ENCODE measurements at places on chromosomes 11 and 22. TPM values are rescaled to one million over a fixed set of nuclear protein-coding genes. Genes with fewer than 3 reads are reported as not detected.

APOA4 gene
- total RNA-seq: not detected

- no peaks in the 10 kb centered on the region for H3K27me3 ChIP-seq
- H3K27ac ChIP-seq: no peak overlapping the region
- DNase-seq: no peak
- H3K36me3 ChIP-seq: no peaks in the 10 kb centered on the region
- H3K4me1 ChIP-seq: peaks cover 32% of the 10 kb centered on the region
- no peak overlapping the region for H3K4me3 ChIP-seq
Observed at GRCh38 chr11:65148657-65149056, 14.3 kb upstream of the SYVN1 start.

LDHA gene
- total RNA-seq: 652 TPM

DNA sequence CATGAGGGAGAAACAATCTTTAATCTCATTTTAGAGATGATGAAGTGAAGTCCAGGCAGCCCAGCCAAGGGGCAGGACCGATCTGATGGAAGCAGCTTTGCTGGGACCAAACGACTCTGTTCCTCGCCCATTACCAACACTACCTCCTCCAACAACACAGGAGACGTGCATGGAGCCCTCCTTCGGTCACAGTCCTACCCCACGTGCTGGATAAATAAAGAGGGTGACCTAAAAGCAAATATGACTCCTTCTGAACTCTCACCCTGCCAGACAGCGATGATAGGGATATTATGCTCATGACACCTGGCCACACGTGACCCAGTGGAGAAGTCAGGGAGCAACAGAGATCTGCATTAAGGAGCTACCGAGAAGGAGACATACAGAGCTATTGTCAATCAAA, 26.0 kb downstream of the SCGB1A1 start:
- peak overlapping the region; percentile 54 for H3K4me3 ChIP-seq
- peak overlapping the region; percentile 88 for H3K27ac ChIP-seq
- no peaks in the 10 kb centered on the region for H3K36me3 ChIP-seq
- DNase-seq: no peak
- H3K27me3 ChIP-seq: no peaks in the 10 kb centered on the region

RNF141 gene
- 39.9 TPM for total RNA-seq

DNA sequence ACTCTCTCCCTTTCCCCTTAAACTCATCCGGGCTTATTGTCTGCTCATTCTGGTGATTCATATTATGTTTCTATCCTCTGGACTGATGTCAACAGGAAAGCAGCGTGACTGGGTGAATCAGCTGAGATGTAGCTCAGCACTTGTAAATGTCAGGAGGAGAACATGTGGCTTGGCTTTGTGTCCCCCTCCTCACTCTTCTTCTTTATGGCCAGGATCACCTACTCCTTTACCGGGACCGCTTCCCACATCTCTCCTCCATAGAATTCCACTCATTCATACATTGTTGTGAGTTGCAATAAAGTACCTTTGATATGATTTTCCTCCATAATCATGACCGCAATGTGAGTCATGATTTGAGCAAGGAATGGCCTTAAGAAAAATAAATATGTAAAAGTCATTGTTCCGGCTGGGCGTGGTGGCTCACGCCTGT, 15.8 kb upstream of the SYN3 start:
- no peak overlapping the region for H3K4me3 ChIP-seq
- no peak overlapping the region for H3K27ac ChIP-seq
- H3K36me3 ChIP-seq: no peaks in the 10 kb centered on the region

GRCh38 chr11:4991060-4991459, 3.6 kb upstream of the OR51L1 start:
- no peaks in the 10 kb centered on the region for H3K36me3 ChIP-seq
- H3K27me3 ChIP-seq: no peaks in the 10 kb centered on the region
- no peak for DNase-seq
- no peaks in the 10 kb centered on the region for H3K4me1 ChIP-seq

DNA sequence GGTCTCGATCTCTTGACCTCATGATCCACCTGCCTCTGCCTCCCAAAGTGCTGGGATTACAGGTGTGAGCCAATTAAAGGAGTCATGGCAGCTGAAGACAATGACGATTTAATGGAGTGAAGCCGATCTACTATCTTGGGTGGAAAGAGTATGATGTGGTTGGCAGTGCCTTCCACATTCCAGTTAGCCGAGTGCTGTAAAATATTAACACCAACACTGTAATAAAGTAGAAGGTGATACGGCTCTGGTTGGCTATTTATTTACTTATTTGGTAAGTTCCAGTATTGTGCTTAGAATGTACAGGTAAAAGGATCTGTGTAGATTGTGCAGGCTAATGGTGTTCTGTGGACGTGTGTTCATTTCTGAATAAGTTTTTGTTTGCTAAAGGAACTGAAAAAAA, 149.6 kb upstream of the MTMR2 start:
- DNase-seq: no peak
- H3K36me3 ChIP-seq: no peaks in the 10 kb centered on the region
- no peak overlapping the region for H3K27ac ChIP-seq

DNA sequence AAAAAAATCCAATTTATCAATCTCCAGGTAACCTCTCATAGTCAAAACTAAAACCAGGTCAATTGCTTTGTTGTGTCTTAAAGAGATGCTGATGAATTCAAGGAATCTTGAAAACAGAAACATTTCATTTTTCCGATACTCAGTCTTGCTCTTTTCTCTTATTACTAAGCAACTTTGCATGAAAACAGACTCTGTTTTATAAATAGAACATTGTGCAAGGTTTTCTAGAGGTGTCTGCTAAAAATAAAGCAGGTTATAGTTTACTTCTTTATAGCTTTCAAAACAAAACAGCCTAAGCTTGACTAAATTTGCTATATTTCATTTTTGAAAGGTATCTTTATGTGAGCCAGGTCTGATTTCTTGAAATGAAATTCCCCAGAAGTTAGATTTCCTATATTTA, 109.3 kb downstream of the ARL14EP start:
- no peaks in the 10 kb centered on the region for H3K36me3 ChIP-seq
- no peaks in the 10 kb centered on the region for H3K27me3 ChIP-seq
- no peak overlapping the region for H3K27ac ChIP-seq
- H3K4me1 ChIP-seq: peaks cover 10% of the 10 kb centered on the region
- no peak overlapping the region for H3K4me3 ChIP-seq
- no peak for DNase-seq

GVQW3 gene
- total RNA-seq: 2.7 TPM

ASPHD2 gene
- 0.08 TPM for total RNA-seq

- H3K27me3 ChIP-seq: no peaks in the 10 kb centered on the region
- no peaks in the 10 kb centered on the region for H3K36me3 ChIP-seq
- no peak for DNase-seq
- no peak overlapping the region for H3K4me3 ChIP-seq
- peaks cover 8% of the 10 kb centered on the region for H3K4me1 ChIP-seq
- no peak overlapping the region for H3K27ac ChIP-seq
Observed at GRCh38 chr11:3802011-3802790, 4.8 kb upstream of the NUP98 start.

APOBEC3A gene
- total RNA-seq: 5.6 TPM

DNA sequence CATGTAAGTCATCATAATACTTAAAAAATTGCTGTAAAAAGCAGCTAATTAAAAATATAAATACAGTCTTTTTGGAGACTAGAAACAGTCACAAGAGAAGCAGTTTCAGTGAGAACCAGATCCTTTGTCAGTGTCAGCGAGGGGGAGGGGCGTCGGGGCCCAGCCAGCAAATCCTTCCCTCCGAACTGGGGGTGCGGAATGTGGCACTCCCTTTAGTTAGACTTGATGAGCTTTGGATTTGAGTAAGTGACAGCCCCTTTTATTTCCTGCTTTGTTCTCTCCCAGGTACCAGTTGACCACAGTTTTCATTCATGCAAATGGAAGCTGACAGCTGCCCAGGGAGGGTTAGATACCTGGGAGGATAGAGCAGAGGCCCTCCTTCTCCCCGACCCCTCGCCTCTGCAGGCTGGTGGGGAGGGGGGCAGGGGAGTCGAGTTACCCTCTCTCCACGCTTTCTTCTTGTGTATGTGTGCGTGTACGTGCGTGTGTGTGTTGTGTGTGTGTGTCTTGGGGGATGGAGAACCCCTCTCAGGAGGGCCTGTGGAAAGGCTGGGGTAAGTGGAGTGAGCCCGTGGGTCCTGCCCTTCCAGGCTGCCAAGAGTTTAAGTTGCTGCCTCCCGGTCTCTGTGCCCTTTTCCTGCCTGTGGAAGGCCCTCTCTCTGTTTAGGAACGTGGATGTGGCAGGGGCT, 38.3 kb downstream of the PTPRJ start:
- H3K27me3 ChIP-seq: no peaks in the 10 kb centered on the region
- no peak for DNase-seq
- H3K27ac ChIP-seq: no peak overlapping the region

DNA sequence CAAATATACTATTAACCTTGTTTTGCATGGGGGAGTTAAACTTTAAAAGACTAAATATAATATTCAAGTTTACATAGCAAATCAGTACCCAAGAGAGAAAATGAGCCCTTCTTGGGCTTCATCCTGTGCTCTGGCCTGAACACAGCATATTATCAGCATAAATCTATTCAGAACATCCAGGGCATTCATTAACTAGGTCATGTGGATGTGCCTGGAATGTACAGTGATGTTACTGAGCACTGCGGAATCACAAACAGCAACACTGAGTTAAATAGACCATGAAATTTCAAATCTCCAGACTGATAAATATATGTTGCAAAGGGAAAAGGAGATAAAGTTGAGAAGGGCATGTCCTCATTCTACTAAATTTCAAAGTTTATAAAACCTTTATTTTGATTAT, 426.4 kb downstream of the AASDHPPT start:
- no peak overlapping the region for H3K27ac ChIP-seq
- H3K4me3 ChIP-seq: no peak overlapping the region
- no peaks in the 10 kb centered on the region for H3K36me3 ChIP-seq
- H3K27me3 ChIP-seq: no peaks in the 10 kb centered on the region
- DNase-seq: no peak

GRM5 gene
- total RNA-seq: not detected

GRCh38 chr22:22840780-22841179, 46.8 kb upstream of the IGLL5 start:
- DNase-seq: no peak
- no peak overlapping the region for H3K4me3 ChIP-seq
- H3K4me1 ChIP-seq: no peaks in the 10 kb centered on the region
- no peaks in the 10 kb centered on the region for H3K36me3 ChIP-seq

DNA sequence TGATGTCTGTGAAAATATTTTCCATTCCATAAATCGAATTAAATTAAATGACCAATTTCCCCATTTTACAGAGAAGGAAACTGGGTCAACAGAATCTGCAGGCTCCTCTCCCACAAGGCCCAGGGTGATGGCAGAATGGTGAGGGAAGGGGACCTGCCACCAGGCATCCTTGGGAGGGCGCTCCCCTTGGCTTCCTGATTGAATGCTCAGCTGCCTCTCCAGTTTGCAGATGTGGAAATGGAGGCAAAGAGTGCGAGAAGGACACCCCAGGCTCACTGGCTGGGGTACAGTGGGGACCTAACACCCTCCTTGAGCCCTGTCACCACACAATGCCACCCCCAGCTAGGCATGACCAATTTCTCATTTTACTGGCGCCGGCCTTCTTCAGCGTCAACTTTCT, 28.5 kb upstream of the CSNK1E start:
- DNase-seq: no peak
- peaks cover 5% of the 10 kb centered on the region for H3K4me1 ChIP-seq
- H3K36me3 ChIP-seq: no peaks in the 10 kb centered on the region
- no peaks in the 10 kb centered on the region for H3K27me3 ChIP-seq

GRCh38 chr11:72078477-72078876, 1.9 kb downstream of the NUMA1 start:
- peak overlapping the region; percentile 95 for H3K27ac ChIP-seq
- no peak overlapping the region for H3K4me3 ChIP-seq
- peaks cover 15% of the 10 kb centered on the region for H3K4me1 ChIP-seq
- no peak for DNase-seq
- no peaks in the 10 kb centered on the region for H3K36me3 ChIP-seq
- no peaks in the 10 kb centered on the region for H3K27me3 ChIP-seq

- peaks cover 7% of the 10 kb centered on the region for H3K4me1 ChIP-seq
- peaks cover 41% of the 10 kb centered on the region for H3K36me3 ChIP-seq
- no peak overlapping the region for H3K4me3 ChIP-seq
- H3K27me3 ChIP-seq: no peaks in the 10 kb centered on the region
- H3K27ac ChIP-seq: no peak overlapping the region
Observed at GRCh38 chr22:36277482-36278291, 24.8 kb downstream of the APOL1 start.

DNA sequence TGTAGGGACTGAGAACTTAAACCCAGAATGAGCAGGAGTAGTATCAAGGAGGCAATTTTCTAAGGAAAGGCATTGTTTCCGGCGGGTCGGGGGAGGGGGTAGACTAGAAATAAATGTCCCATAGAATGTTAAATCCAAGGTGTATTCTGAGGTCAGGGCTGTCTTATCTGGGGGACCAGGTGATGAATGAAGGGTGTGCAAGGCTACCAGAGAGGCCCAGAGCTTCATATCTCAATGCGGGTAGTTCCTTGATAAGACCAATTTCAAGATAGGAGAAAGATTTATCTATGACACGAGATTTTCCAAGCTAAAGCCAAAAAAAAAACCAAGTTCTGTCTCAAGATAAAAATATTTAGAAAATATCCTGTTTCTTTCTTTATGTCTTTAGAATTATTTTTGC, 8.3 kb upstream of the RCE1 start:
- H3K27ac ChIP-seq: no peak overlapping the region
- H3K27me3 ChIP-seq: no peaks in the 10 kb centered on the region
- H3K4me3 ChIP-seq: no peak overlapping the region
- H3K4me1 ChIP-seq: no peaks in the 10 kb centered on the region

DNA sequence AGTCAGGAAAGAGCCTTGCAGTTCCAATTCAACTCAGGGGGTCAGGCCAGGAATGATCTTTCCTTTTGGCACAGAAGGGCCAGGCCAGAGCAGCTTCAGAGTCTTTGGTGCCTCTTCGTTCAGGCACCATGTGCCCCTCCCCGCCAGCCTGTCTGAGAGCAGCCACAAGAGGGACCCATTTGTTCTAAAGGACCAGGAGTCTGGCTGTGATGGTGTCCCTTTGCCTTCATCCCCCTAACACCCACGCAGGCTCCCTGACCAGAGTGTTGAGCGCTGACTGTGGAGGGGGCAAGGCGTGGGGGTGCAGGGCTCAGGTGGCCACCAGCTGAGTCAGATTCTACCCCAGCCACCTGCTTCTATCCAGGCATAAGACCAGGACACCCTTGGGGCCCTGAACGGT, 156.4 kb downstream of the TTC17 start:
- H3K4me1 ChIP-seq: no peaks in the 10 kb centered on the region
- no peaks in the 10 kb centered on the region for H3K36me3 ChIP-seq
- no peak overlapping the region for H3K27ac ChIP-seq
- H3K27me3 ChIP-seq: peaks cover 9% of the 10 kb centered on the region
- H3K4me3 ChIP-seq: no peak overlapping the region
- no peak for DNase-seq

GRCh38 chr11:74676596-74676995, 54.6 kb downstream of the CHRDL2 start:
- no peaks in the 10 kb centered on the region for H3K27me3 ChIP-seq
- no peaks in the 10 kb centered on the region for H3K36me3 ChIP-seq
- DNase-seq: no peak

TIGD3 gene
- 0.44 TPM for total RNA-seq

- no peaks in the 10 kb centered on the region for H3K36me3 ChIP-seq
- no peaks in the 10 kb centered on the region for H3K27me3 ChIP-seq
- DNase-seq: no peak
- H3K27ac ChIP-seq: no peak overlapping the region
- H3K4me3 ChIP-seq: no peak overlapping the region
- H3K4me1 ChIP-seq: no peaks in the 10 kb centered on the region
Observed at GRCh38 chr11:487571-488021, 19.4 kb downstream of the RNH1 start.
